ENCODE measurements at places on chromosomes 4 and X.

DNA sequence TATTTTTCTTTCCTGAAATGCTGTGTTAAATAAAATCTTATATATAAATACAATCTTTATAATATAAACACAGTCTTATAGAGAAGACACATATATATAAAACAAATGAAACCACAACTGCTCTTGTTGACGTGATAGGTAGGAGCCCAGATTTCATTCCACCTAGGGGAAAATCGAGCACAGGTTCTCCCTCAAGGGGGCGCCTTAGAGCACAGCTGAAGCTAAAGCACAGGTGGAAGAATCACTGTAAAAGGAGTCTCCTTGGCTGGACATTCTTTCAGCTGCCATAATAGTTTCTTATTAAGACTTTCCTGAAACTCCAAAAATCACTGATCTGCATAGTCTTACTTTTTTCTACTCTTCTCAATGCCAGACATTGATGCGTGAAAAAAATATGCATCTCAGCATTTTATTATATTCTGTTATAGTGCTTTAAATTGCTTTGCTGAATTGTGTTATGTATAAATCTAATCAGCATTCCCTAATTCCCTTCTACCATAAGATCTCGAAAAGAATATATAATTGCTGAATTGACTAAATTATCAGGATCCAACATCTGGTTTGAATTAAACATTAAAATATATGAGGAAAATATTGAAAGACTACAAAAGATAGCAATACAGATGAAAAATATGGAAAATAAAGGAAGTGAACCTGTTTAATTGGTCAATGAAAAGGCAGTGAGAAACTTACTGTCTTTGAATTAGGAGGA is 25.5 kb upstream of the RXFP1 start:
- DNase-seq: no peak

GRCh38 chr4:84879651-84880200 is 86.8 kb downstream of the WDFY3 start:
- DNase-seq: no peak

- no peak for DNase-seq
These were observed 124.2 kb upstream of the EOLA2 start for GRCh38 chrX:150062292-150063137.

GRCh38 chr4:7777017-7777710 is 162.5 kb downstream of the AFAP1 start:
- DNase-seq: no peak

Measured in naive B cell (primary cell).